ENCODE measurements at places on chromosomes 3 and 15.

- no peak for DNase-seq
Measured at GRCh38 chr3:159583662-159584061, 405.0 kb upstream of the IL12A start.

- DNase-seq: peak; percentile 69
Measured at GRCh38 chr15:75454471-75455378, 3.2 kb upstream of the SIN3A start.

- DNase-seq: no peak
Measured at GRCh38 chr3:149474250-149474817, at the start of gene TM4SF4. TM4SF4 (plus strand) TSS chr3:149474697; CDS start chr3:149474878, 181 bp downstream.

DNA sequence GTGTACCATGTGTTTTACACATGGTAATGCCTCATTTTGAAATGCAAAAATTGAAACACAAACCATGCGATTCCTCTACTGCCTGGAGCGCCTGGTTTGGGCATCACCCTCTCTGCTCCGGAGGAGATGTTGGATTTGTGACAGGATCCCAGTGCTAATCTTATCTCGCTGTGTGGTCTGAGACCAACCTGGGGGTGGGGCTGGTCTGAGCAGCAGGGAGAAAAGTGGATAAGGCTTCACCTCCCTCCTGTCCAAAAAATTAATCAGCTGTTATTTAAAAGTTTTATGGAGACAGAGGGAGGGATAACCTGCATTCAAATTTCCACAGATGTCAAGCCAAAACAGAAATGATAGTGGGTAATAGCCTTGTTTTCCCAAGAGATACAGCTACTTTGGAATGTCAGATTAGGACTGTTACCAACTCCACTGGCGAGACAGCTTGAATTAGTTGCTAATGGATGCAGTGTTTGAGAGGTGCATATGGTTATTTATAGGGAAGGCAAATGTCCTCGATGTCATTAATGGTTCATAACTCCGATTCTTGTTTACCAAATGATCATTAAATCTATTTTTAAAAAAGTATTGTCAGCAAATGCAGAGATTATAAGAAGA is 54.0 kb upstream of the SKOR1 start:
- DNase-seq: no peak

DNA sequence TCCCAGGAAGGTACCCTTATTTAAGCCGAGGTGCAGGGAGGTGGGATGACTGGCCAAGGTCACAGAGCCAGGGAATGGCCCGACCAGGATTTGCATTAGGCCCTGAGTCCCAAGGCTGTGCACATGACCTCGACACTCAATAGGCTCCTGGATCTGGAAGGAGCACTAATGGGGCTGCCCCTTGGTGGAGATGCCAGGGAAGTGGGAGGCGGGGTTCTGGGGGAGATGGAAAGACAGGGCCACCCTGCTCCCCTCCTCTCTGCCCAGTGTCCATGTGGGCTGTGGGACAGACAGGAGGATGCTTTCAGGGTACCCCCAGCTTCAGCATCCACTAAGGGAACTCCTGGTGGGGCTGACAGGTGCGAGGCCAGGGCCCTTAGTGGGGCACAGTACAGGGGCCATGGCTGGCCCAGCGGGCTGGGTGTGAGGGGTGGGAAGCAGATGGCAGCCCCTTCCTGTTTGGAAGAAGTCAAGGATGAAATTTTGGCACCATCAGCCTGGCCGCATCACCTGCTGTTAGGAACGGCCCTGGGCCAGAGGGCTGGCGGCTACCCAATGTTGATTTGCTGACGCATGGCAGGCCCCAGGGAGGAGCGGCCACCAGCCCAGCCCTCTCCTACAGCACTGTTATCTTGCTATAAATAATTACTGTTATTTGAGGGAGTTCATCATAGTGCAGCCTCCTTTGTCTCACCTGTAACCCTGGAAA is 37.3 kb downstream of the ATP2B2 start:
- DNase-seq: no peak

GRCh38 chr15:81880833-81881232 is 165.0 kb downstream of the MEX3B start:
- DNase-seq: no peak

DNA sequence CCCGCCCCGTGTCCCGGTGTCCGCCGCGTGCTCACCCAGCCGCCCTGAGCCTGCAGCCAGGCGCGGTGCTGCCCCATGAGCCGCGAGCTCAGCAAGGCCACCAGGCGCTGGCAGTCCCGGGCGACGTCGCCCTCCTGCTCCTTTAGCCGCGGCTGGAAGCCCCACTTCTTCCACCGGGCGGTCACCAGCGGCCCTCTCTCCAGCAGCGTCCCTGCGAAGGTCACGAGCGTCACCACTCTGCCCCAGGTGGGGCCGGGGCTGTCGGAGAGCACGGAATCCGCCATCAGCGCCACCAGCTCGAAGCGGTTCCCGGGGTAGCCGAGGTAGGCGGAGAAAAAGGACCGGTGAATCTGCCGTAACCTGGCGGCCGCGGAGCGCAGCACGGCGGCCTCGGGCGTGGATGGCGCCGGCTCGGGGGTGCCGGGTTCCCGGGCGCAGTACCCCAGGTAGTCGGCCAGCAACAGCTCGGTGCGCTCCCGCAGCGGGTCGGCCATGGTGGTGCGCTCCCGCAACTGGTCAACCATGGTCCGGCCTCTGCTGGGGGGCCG is 298 bp downstream of the BCL2L10 start:
- DNase-seq: no peak

- no peak for DNase-seq
Measured at GRCh38 chr3:141933421-141934300, 57.2 kb downstream of the ATP1B3 start.

GRCh38 chr3:194058189-194058571 is 77.8 kb upstream of the HES1 start:
- DNase-seq: no peak

- no peak for DNase-seq
Measured at GRCh38 chr3:24525022-24525421, 30.4 kb upstream of the THRB start.

GRCh38 chr15:55681631-55682030 is 61.3 kb downstream of the PRTG start:
- DNase-seq: no peak

DNA sequence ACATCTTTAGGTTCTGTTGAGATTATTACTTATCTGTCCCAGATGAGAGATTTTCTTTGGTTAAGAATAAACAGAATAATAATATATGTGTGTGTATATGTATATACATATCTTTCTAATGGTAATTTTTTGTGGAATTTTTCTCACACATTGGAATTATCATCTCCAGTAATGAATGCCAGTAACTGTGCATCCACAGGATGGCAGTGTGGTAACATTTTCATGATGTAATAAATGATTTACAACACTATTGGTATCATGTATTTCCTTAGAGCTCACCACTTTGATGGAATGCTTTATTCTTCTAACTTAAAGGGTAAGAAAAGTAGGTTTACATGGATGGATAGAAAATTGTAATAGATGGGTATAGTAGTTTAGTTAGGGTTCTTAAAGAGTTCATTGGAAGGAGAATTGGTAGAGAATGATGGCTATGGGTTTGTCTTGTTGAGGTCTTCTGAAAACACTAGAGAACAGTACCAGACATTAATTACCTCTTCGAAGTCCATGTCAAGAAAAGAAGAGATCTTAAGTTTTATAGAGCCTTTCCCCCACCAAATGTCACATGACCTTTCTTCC is 78.1 kb downstream of the STT3B start:
- no peak for DNase-seq

- DNase-seq: no peak
Measured at GRCh38 chr3:143825513-143825912, 22.8 kb downstream of the SLC9A9 start.

DNA sequence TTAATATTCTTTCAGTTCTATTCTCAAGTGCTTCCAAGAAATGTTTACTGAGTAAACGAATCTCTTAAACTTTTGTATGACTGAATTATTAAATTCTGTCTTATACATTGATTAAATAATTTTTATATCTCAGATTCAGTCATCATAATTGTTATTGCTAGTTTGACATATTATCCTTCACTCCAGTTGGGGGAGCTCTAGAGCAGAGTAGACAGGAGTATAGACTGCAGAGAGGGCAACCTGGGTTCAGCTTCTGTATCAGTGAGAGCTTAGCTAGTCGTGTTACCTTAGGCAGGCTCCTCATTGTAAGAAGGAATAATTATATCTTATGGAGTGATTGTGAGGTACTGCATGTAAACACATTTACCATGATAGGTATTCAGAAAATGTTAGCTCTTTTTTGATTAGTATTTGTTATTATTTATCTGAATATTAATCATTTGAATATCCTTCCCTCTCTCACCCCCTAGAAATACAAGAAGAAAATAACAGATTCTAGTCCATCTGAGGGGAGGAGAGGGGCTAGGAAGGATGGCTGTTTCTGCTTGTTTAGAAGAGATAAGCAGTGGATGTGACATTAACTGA is 31.0 kb upstream of the ZCWPW2 start:
- no peak for DNase-seq

- no peak for DNase-seq
Measured at GRCh38 chr3:69901802-69902201, 97.7 kb upstream of the SAMMSON start.

Data from stimulated activated CD8-positive, alpha-beta memory T cell treated with anti-CD3 and anti-CD28 coated beads, Interleukin-7, amount 100 ng/mL, for 48 hours (primary cell).